Stimulated activated naive CD8-positive, alpha-beta T cell treated with anti-CD3 and anti-CD28 coated beads, Interleukin-15, amount 100 ng/mL, for 72 hours (primary cell): ENCODE measurements at places on chromosomes 1 and 21.

DNA sequence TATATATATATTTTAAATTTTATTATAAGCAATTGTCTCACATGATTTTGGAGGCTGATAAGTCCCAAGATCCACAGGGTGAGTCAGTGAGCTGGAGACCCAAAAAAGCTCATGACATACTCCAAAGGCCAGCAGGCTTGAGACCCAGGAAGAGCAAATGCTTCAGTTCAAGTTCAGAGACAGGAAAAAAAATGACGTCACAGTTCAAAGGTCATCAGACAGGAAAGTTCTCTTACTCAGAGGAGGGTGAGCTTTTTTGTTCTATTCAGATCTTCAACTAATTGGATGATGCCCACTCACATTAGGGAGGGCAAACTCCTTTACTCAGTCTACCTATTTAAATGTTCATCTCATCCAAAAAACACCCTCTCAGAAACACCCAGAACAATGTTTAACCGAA, 18.2 kb downstream of the RXRG start:
- DNase-seq = no peak

- DNase-seq = no peak
Measured at GRCh38 chr21:40766381-40766780, 80.6 kb downstream of the DSCAM start.

- DNase-seq = no peak
Measured at GRCh38 chr1:79760531-79760930, 754.0 kb upstream of the ADGRL4 start.

GRCh38 chr1:226461087-226461486, 53.2 kb upstream of the PARP1 start:
- no peak for DNase-seq

- DNase-seq = no peak
Measured at GRCh38 chr21:40060083-40060677, 192.9 kb downstream of the PCP4 start.

DNA sequence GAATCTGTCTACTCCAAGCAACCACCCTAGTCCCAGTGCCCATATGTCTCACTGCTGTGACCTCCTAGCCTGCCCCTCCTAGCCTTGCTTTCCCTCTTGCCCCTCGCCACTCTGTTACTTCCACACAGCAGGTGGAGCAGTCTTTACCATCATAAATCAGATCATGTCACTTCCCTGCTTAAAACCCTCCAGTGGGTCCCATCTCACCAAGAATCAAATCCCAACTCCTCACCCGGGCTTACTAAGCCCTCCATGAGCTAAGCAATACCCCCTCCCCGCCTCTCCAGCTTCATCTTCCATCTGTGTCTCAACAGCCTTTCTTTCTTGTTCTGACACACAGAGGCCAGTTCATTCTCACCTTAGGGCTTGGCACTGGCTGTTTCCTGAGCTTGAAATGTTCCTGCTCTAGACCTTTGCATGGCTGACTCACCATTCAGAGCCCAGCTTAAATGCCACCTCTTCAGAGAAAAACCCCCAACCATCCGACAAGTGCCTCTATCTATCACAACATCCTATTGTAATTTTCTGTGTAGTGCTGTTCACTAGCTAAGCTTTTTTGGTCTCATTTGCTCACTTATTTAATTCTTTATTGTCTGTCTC, 22.3 kb downstream of the KNCN start:
- DNase-seq = peak; percentile 36

- no peak for DNase-seq
Measured at GRCh38 chr1:236862615-236863211, 67.6 kb downstream of the MTR start.

GRCh38 chr1:39681294-39681693, 9.4 kb upstream of the NT5C1A start:
- no peak for DNase-seq

- DNase-seq = no peak
Measured at GRCh38 chr1:44610527-44611148, 63.6 kb downstream of the TMEM53 start.

GRCh38 chr1:33928251-33928650, 64.4 kb downstream of the HMGB4 start:
- no peak for DNase-seq

DNA sequence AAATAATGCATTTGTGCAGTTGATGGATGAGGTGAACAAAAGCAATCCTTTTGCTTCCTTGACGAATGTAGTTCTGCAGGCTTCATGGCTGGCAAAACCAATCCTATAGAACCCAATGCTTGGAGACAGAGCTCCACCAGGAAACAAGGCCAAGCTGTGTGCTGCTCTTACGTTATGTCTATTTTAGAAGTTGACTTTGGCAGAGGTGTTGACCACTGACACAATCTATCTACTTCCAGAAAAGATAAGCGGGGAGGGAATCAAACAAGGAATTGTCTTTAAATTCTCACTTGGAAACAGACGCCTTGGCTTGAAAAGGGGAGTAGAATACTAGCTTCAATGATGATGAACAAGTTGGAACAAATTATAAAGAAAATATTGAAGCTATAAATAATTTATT, 211.2 kb downstream of the SETD4 start:
- no peak for DNase-seq

- DNase-seq = no peak
Measured at GRCh38 chr1:99606306-99606705, 39.6 kb upstream of the PALMD start.

GRCh38 chr1:31214316-31215064, 25.2 kb downstream of the NKAIN1 start:
- no peak for DNase-seq

DNA sequence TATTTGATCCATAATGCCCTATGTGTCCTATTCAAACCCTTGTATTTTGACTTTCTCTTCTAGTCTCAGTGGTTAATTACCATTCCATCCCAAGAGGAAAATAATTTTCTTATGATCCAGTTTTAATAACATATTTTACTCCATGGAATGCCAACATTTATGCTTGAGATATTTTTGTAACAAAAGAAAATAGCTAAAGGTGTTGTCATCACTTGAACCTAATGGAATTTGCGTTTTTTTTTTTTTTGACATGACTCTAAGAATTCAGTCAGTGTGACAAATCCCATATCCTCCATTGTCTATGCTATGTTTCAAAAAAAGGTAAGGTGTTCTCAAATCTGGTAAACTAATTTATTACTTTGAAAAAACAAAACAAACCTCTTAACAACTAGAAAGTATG, 324.1 kb upstream of the ADAMTS5 start:
- no peak for DNase-seq

- DNase-seq = no peak
Measured at GRCh38 chr1:57959531-57960241, 535.8 kb upstream of the DAB1 start.

DNA sequence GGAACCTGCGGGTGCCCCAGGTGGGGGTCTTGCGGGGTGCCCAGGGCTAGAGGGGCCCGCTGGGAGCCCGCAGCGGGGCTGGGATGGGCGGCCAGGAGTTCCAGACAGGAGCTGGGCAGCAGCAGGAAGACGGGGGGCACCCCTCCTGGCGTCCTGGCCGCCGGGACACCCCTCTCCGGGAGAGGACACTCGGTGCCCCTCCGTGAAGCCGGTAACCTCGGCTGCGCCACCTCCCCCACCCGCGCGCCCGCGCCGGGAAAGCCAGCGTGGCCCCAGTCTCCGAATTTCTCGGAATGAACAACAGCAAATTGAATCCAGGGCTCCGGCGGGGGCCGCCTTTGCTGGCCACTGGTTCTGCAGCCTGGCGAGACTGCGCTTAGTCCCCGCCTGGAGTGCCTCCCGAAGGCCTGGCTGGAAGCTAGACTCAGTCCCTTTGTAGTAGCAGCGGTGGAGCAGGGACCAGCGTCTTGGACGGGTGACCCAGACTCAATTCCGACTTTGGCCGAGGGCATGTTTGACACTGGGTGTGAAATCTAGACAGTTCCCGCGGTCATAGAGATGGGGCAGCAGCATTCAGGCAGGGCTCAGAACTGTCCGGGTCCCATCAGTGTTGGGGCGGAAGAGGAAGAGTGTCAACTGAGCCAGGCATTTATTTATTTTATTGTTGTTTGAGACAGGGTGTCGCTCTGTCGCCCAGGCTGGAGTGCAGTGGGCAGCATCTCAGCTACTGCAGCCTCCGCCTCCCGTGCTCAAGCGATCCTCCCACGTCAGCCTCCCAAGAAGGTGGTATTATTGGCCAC, 773 bp downstream of the IFNGR2 start:
- peak; percentile 29 for DNase-seq

DNA sequence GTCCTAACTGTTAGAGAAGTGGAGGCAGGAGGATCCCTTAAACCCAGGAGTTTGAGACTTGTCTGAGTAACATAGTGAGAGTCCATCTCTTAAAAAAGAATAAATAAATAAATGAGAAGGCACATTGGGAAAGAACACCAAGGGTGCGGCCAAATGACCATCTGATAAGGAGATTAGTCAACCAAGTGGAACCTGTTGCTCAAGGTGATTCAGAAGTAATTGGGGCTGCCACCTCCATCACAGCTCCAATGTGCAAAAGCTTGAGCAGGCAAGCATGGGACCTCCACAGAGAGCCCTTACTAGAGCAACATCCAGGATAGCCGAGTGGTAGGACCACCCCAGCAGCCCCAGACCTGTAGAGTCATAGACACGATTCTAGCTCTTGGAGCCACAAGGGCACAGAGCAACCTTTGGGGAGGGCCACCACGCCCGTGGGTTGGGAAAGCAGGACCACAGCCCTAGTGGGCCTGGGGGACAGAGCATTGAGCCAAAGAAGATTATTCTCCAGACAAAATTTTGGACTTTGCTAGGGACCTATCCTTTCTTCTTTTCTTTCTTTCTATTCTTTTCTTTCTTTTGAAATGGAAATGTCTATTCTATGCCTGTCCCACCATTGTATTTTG, 40.9 kb downstream of the KCNK1 start:
- DNase-seq = no peak

- DNase-seq = peak; percentile 75
Measured at GRCh38 chr21:42309753-42310213, 5.4 kb downstream of the TFF3 start.

DNA sequence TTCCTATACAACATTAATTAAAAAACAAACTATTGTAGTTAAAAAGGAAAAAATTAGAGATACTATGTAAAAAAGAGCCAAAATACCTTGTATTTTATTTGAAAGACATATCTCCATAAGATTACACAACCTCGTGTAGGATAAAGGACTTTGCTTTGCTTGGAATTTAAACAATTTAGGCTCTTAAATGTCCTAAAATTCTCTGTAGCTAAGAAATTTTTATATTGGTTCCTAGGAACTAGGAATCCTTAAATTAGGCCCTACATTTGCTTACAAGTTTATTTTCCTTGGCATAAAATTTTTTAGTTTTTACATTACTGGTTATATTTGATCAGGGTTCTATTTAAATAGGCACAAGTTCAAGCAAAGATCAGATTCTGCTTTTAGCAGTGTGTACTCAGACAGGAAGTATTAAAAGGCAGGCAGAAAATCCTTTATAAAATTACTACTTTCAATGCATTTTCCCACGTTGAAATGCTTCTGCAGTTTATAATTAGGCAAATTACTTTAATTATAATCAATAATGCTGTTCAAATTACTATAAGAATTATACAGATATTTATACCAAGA, 3.4 kb upstream of the ANGPTL3 start:
- no peak for DNase-seq

DNA sequence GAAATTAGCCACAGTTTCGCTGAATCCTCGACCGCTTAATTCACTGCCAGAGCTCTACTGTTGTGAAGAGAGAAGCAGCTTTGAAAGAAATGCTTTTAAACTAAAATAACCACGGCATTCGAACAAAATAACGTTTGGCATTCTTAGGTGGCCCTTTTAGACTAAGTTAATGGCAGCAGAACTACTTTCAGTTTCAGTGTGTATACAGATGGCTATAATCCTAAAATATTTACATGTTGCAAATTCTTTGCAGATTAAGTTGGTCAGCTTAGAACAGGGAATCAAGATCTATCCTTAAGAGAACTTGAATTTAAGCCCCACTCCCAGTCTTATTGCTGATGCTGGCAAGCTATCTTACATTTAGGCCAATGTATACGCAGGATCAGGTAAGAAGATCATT, 62.7 kb downstream of the ADSS2 start:
- DNase-seq = no peak

DNA sequence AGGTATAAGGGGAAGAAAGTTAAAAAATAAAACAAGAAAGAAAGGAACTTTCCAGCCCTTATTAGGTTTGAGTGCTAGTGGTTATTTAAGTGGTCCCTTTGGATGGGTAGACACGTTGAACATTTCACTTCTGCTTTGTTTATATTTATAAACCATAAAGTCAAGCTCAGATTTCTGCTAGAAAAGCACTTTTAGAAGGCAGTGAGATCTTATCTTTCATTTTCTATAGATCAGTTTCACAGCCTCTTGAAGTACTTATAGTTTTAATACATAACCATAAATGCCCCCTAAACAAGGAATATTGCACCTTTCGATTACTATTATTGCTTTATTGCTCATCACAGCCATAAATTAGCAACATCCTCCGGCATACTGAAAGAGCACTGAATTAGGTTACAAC, 446.8 kb upstream of the PLXNA2 start:
- no peak for DNase-seq

GRCh38 chr1:179141592-179142251, 59.9 kb downstream of the TOR3A start:
- DNase-seq = no peak
